HL-60 (cell line): ENCODE measurements at places on chromosomes 11 and 22.

GRCh38 chr22:35440129-35440528, 40.2 kb downstream of the MCM5 start:
- DNase-seq, result no peak

DNA sequence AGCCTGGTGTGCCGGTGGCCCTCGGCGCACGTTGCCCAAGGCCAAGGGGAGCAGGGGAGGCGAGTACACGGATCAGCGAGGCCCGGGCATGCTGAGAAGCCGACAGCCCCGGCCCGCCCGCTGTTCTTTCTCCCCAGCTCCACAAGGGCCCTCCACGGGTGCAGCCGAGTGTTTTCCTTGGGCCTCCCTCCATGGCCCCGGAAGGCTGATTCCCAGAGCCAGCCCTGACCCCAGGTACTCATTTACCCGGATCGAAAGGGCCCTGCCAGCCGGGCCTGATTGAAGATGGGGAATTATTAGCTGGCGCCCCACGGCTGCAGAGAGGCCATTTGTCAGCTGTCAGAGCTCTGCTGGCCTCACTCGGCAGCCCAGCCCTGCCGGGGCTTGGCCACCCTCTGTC, 53.1 kb downstream of the WNT7B start:
- DNase-seq, result no peak

DNA sequence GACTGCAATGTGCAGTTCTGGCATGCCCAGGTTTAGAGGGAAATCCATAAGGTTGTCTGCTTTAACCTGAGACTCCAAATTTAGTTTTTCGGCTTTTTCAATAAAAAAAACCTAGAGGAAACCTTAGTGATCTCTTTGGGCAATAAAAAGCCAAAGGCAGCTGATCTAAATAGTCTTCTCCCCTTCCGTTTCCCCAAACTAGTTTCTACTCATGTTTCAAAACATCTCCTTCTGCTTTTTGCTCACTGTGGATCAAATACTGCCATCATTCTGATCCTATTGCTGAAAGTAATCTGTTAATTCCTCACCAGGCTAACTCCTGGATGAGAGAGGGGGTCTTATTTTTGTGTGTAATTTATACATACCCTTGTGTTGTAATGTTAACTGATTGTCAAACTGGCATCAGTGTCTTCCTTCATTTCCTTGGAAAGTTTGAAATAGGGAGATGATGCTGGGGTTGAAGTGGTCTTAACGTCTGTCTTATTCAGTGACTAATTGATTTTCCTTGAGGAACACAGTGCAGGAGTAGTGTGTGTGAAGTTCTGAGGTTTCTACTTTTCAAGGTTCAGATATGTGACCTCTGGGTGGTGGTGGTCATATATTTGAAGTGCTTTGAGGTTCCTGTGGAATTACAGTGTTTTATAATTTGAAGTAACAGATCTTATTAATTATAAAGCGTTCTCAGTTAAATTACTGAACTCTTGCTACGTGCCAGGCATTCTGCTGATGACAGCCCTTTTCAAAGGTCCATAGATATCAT, 55.0 kb downstream of the ARHGAP42 start:
- DNase-seq, result no peak

- DNase-seq, result no peak
These were observed 201.0 kb upstream of the NAV2 start for GRCh38 chr11:19511413-19512183.

GRCh38 chr22:46070803-46071450, 79.4 kb upstream of the PPARA start:
- DNase-seq, result peak; percentile 57

- no peak for DNase-seq
These were observed 106.0 kb upstream of the LMO1 start for GRCh38 chr11:8369592-8370205.

- no peak for DNase-seq
These were observed 23.8 kb downstream of the MRPL23 start for GRCh38 chr11:1970956-1971355.
